ENCODE measurements at places on chromosomes 2 and 18.

- DNase-seq, result no peak
Observed at GRCh38 chr18:39752351-39752750, 2186.8 kb upstream of the CELF4 start.

- no peak for DNase-seq
Observed at GRCh38 chr2:170375192-170375591, 197.2 kb downstream of the MYO3B start.

DNA sequence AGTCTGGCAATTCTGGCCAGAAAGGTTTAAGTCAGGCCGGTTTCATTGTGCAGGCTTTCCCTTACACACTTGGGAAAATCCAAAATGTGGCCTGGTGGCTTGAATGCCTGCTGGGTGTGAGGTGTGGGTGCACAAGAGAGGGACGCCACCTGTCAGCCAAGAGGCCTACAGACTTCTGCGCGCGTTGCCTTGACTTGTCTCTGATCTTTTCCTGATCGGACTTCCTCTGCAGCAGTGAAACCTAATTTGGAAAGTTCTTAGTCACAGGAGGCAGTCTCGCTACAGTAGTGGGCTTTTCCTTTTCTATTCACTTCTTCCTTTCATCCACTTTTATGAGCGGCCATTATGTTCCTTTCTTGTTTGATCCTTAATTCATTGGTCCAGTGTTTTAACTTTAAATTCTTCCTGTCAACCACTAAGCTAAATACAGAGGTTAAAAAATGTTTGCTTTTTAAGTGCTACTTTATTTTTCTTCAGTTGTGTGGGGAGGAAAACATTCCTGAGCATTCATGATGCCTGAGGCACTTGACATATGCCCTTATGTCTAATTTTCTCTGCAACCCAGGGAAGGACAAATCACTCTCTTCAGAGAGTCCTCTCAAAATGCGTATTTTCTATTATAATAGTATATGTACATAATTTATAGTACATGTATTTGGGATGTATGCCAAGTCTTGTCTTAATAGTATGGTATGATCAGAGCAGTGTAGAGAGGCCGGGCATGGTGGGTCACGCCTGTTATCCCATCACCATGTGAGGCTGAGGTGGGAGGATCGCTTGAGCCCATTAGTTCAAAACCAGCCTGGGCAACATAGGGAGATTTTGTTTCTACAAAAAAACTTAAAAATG lies 128.9 kb downstream of the WDSUB1 start:
- DNase-seq, result no peak

DNA sequence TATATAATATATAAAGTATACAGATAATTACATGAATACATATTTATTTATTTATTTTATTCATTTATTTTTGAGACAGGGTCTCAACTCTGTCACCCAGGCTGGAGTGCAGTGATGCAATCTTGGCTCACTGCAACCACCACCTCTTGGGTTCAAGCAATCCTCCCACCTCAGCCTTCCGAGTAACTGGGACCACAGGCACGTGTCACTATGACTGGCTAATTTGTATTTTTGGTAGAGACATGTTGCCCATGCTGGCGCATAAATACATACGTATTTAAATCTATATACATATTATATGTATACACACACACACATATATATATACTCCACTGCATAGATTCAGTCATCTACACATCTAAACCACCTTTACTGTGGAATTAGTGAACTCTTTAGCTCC lies 20.6 kb upstream of the NDUFV2 start:
- no peak for DNase-seq

- DNase-seq, result no peak
Observed at GRCh38 chr2:240462073-240462706, 26.7 kb downstream of the GPC1 start.

GRCh38 chr2:131056204-131056931 lies 36.9 kb downstream of the FAM168B start:
- no peak for DNase-seq

GRCh38 chr2:119476301-119477112 lies 44.9 kb downstream of the TMEM37 start:
- peak; percentile 67 for DNase-seq

DNA sequence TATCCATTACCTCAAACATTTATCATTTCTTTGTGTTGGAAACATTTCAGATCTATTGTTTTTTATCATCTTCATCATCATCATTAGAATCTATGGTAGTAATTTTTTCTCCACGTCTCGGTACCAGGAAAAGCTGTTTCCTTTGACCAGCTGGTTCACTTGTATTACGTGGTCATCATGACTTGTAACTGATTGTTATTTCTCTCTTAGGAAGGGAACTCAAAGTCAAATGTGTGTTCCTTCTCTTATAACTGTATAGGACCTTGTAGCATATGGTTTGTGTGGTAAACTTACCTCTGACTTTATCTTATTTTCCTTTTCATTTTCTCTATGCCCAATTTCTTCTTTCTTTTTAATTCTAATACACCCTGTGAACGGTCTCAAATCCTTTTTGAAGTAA lies 16.5 kb downstream of the NCOA1 start:
- DNase-seq, result no peak

DNA sequence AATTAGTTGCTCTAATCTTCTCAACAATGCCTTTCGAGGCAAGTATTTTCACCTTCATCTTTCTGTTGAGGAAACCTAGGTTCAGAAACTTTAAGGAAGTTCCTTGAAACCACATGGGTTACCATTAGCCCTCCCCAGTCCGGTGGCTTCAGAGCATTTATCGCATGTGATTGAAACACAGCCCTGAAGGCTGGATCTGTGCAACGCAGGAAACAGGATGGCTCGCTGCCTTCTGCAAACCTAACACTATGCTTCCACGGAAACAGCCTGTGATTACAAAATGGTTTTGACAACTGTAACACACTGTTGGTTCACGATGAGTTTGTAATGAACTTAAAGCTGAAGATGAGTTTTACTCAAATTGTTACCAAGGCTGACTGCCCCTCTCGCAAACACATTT lies 68.5 kb downstream of the EPB41L3 start:
- no peak for DNase-seq

DNA sequence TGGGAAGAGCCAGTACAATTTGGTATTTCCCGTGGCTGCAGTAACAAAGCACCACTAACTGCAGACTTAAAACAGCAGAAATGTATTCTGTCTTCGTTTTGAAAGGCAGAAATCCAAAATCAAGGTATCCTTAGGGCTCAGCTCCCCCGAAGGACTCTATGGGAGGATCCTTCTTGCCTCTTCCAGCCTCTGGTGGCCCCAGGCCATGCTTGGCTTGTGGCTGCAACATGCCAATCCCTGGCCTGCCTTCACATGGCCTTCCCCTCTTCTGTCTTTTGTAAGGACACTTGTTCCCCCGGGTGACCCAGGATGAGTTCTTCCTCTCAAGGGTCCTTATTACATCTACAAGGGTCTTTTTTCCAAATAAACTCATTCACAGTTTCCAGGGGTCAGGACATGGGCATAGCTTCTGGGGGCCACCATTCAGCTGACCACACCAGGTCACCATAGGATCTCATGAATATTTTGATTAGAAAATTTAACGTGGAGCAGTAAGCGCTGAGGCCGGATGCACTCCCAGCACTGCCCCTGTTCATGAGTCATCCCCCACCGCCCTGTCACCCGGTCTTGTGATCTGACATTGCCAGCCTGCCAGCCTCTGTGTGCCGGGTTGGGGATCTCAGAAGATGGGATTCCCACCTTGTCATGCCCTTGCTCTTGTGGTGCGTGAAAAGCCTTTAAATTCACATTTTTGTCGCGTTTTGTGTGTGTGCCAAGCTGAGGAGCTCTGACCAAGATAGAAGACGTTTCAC lies 61.2 kb upstream of the B3GNT7 start:
- no peak for DNase-seq

GRCh38 chr2:190984595-190984994 lies 29.4 kb downstream of the STAT1 start:
- DNase-seq, result no peak

GRCh38 chr18:76823161-76823538 lies 793 bp downstream of the ZNF236 start:
- no peak for DNase-seq

DNA sequence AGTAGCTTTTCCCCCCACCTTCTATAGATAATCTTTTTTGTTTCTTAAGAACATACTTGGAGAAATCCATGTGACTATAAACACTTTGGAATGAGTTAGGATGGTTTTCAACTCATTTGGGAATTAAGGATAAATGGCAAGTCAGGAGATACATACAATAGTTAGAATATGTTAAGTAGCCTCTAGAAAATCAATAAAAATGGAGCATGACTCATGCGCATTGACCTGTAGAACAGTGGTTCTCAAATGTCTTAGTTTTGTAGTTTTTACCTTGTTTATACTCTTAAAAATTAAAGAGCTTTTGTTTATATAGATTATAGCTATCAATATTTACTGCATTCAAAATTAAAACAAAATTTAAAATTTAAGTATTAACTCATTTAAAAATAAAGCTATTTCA lies 24.7 kb downstream of the NUP35 start:
- DNase-seq, result no peak

- no peak for DNase-seq
Observed at GRCh38 chr2:205806143-205806905, 124.0 kb downstream of the NRP2 start.

GRCh38 chr2:3456125-3456524 lies 63.2 kb downstream of the ADI1 start:
- DNase-seq, result no peak

DNA sequence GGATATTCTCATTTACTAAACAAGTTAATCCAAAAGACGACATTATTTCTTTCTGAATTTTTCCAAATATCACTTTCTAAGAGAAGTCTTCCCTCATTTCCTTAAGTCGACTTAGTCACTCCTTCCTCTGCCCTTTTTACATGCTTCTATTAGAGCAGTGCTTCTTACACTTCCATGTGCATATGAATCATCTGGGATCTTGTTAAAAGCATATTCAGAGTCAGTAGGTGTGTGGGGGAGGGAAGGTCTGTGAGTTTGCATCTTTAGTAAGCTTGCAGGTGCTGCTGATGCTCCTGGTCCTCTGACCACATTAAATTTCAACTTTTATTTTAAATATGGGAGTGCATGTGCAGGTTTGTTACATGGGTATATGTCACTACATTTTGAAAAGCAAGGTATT lies 582.6 kb downstream of the NRXN1 start:
- DNase-seq, result no peak

- no peak for DNase-seq
Observed at GRCh38 chr2:19895535-19895934, 6.2 kb downstream of the TTC32 start.

GRCh38 chr2:199131136-199131655 lies 326.5 kb downstream of the SATB2 start:
- DNase-seq, result no peak

DNA sequence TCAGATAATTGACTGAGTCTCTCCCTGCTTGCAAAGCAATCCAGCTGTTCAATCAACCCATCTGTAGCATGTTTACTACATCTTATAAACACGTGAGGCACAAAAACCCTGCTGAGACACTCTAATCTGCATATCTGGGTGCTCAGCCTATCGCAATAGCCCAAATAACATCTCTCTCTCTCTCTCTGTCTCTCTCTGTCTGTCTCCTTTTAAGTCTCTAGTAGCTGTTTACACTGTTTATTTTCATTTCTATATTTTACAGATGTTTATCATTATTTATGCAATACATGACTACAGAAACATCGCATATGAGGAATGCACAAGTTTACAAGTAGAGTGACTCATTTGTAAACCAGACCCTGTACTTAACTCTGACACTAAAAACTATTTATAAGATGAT lies 422.1 kb upstream of the DSEL start:
- DNase-seq, result no peak

DNA sequence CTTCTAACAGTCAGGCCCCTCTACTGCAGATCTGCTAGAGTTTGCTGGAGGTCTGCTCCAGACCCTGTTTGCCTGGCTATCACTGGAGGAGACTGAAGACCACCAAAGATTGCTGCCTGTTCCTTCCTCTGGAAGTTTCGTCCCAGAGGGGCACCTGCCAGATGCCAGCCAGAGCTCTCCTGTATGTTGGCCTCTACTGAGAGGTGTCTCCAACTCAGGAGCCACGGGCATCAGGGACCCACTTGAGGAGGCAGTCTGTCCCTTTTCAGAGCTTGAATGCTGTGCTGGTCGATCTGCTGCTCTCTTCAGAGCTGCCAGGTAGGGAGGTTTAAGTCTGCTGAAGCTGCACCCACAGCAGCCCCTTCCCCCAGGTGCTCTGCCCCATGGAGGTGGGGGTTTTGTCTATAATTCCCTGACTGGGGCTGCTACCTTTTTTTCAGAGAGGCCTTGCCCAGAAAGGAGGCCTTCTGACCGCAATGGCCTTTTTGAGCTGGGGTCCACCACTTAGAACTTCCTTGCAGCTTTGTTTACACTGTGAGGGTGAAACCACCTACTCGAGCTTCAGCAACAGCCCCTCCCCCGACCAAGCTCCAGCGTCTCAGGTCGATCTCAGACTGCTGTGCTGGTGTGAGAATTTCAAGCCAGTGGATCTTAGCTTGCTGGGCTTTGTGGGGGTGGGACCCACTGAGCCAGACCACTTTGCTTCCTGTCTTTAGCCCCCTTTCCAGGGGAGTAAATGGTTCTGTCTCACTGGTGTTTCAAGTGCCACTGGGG lies 566.0 kb downstream of the NR4A2 start:
- no peak for DNase-seq

DNA sequence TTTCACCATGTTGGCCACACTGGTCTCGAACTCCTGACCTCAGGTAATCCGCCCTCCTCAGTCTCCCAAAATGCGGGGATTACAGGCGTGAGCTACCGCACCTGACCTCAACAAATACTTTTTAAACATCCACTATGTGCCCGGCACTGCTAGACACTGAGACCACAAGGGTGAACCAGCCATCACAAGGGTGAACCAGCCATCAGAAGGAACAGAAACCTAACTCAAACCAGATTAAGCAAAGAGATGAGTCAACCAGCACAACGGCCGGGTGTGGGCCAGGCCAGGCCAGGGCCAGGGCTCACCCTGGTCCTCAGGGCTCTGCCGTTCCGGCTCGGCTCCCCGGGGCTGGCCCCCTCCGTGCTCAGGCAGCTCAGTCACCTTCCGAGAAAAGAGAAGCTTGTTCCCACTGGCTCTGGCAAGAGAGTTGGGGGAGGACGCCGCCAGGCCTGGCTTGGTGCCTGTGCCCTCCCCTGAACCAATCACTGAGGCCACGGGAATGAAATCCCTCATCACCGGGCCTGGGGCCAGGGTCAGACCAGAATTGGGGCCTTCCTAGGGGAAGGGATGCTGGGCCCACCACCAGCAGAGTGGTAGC lies 4.4 kb downstream of the TEX44 start:
- peak; percentile 32 for DNase-seq

DNA sequence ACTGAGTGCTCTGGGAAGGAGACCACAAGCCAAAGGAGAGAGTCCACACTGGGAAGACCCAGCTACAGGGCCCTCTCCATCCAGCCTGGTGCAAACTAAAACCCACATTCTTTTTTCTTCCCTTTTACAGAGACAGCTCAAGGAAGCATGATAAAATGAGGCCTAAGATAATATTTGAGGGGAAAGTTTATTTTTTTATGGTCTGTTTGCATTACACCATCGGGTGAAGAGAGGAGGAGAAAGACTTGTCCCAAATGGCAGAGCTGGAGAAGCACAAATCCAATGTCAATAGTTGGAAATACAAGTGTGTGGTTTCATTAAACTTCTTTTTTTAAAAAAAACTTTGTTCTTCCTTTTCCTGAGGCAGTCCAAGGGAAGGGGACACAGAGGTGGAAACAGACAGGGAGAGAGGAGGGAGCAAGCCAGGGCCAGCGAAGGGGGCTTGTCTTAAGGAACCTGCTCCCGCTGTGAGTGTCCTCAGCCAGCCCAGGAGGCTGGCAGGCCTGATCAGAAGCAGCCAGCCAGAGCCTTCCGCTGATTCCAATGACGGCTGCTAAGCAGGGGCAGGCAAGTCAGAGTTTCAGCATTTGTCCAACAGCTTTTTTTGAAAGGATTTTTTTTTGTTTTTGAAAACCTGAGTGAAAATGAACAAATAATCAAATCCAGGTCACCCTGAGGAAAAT lies 203.8 kb upstream of the SIX2 start:
- no peak for DNase-seq
